ENCODE measurements at places on chromosomes 16 and 17.
A peak's percentile ranks its signal among the peaks of the same experiment; 100 is the strongest.

- DNase-seq = no peak
These were observed 2.9 kb downstream of the NKD1 start for GRCh38 chr16:50550866-50551641.

- peak; percentile 12 for DNase-seq
These were observed 231.5 kb downstream of the MRTFB start for GRCh38 chr16:14302399-14303181.

- no peak for DNase-seq
These were observed 452.8 kb downstream of the SLC39A11 start for GRCh38 chr17:72639711-72640110.

DNA sequence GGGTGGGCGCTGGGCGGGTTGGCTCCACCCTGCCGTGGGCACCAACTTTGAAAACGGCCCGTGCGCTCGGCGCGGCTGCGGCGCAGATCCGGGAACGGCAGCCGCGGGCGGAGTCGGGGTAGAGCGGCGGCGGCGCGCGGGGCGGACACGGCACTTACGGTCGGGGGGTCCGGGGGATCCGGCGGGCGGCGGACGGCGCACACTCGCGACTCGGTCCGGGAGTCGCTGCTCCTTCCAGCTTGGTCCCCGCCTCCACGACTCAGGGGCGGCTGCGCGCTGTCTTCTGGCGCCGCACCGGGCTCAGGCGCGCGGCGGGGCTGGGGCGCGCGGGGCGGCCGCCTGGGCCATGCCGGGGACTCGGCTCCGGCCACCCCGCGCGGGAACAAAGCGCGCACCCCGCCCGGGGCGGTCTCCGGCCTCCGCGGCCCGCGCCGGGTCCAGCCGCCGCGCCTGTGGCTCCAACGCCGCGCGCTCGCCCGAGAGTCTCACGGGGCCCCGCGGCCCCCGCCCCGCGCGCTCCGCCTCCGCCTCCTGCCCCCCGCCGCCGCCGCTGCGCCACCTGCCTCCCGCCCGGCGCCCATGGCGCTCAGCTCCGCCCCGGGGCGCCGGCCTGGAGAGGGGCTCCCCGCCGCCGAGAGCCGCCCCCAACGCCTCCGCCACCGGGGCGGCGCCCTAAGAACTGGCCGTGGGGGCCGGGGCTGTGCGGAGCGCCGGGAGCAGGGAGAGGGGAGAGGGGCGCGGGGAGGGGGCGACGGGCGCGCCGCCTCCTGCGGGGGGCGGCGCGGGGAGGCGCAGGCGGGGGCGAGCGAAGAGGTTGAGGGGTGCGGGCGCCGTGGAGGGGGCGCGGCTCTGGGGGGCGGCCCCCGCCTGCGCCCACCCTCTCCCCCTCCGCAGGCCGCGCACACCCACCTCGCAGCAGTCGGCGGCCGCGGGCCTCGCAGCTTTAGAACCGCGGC, 35.9 kb downstream of the CBFA2T3 start:
- DNase-seq = no peak

DNA sequence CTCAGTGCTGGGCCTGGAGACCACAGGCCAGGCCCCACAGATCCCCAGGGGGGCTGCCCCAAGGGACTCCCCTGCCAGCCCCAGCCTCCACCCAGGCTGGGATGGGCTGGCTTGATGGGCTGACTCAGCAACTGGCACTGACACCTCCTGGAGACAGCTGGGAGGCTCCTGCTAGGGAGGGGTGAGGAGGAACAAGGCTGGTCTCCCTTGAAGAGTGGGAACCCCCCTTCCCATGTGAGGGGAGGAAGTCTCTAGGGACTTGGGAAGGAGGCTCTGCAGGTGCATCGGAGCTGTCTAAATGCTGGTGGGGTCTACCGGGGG, 10.4 kb downstream of the NHERF1 start:
- DNase-seq = no peak

DNA sequence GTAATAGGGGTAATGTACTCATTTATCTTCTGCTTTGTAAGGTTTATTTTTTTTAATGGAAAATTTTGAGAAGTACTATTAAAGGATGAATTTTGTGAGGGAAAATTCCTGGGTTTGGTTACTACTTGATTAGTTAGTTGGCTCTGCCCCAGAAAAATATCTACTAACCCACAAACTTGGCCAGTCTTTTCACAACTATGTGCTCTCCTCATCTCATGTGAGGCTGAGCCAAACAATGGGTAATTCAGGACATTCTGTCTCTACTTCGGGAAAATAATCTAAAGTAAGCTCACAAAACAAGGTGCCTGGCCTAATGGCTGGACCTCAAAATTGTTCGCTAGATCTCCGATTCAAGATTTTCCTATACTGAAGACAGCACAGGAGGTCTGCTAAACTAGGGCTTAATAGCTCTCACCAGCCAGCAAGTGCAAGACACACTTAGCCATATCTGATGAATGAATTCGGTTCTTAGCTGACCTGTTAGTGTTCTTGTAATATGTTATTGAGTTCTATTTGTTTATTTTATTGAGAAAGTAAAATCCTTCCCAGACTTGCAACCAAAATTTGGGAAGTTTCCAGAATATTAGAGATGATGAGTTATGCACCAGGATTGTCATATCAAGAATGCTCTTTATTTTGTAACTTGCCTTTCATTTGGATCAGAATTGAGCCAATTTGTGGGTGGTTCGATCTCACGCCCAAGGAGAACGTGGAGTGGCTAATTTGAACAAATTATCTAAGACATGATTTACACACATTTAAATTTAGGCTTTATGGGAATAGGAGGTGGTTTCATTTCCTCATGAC, 5.7 kb downstream of the KCNJ16 start:
- no peak for DNase-seq

GRCh38 chr16:57060323-57061083, 31.9 kb upstream of the CPNE2 start:
- no peak for DNase-seq

GRCh38 chr16:64951193-64951592, 170.7 kb downstream of the CDH11 start:
- no peak for DNase-seq
